ENCODE measurements at places on chromosomes 11 and 22. TPM values are rescaled to one million over a fixed set of nuclear protein-coding genes. Genes with fewer than 3 reads are reported as not detected.

Gene C11orf42
- total RNA-seq: not detected

Gene FLRT1
- total RNA-seq: not detected

Gene CSTF3
- 9.0 TPM for total RNA-seq

Gene YAP1
- 184 TPM for total RNA-seq

Gene AP1B1
- total RNA-seq: 55.7 TPM

Gene POTEH
- total RNA-seq: not detected

Gene OR2AG1
- total RNA-seq: not detected

Gene RTN3
- 162 TPM for total RNA-seq

Gene WBP2NL
- 0.96 TPM for total RNA-seq

GRCh38 chr11:22926341-22926740, 66.1 kb upstream of the CCDC179 start:
- no peaks in the 10 kb centered on the region for H3K4me1 ChIP-seq
- no peak overlapping the region for H3K4me3 ChIP-seq
- DNase-seq: no peak
- H3K27me3 ChIP-seq: no peaks in the 10 kb centered on the region
- H3K36me3 ChIP-seq: no peaks in the 10 kb centered on the region

GRCh38 chr22:48856308-48856615, 971.4 kb downstream of the BRD1 start:
- H3K27ac ChIP-seq: no peak overlapping the region
- H3K4me3 ChIP-seq: no peak overlapping the region
- H3K27me3 ChIP-seq: peaks cover 4% of the 10 kb centered on the region
- DNase-seq: no peak
- no peaks in the 10 kb centered on the region for H3K36me3 ChIP-seq

GRCh38 chr22:44452531-44453420, 45.3 kb downstream of the RTL6 start:
- H3K4me1 ChIP-seq: no peaks in the 10 kb centered on the region
- H3K4me3 ChIP-seq: no peak overlapping the region
- no peak overlapping the region for H3K27ac ChIP-seq
- no peaks in the 10 kb centered on the region for H3K36me3 ChIP-seq

DNA sequence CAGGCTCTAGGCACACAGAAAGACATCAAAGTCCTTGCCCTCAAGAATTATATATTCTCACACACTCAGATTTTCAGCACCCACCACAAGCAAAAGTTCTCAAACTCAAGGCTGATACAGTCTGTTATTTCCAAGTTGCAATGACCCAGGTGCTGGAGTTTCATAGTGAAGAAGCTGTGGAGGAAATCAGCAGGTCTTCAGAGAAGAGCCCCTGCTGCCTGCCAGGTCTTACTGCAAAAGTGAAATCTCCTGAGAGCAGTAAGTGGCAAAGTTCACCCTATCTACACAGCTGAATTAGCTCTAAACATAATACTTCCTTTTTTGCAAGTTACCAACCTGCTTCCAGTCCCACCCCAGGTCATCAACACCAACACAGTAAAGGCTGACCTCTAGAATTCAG, 64.6 kb downstream of the RPL27A start:
- no peaks in the 10 kb centered on the region for H3K36me3 ChIP-seq
- H3K4me3 ChIP-seq: no peak overlapping the region
- no peaks in the 10 kb centered on the region for H3K27me3 ChIP-seq
- no peak overlapping the region for H3K27ac ChIP-seq

DNA sequence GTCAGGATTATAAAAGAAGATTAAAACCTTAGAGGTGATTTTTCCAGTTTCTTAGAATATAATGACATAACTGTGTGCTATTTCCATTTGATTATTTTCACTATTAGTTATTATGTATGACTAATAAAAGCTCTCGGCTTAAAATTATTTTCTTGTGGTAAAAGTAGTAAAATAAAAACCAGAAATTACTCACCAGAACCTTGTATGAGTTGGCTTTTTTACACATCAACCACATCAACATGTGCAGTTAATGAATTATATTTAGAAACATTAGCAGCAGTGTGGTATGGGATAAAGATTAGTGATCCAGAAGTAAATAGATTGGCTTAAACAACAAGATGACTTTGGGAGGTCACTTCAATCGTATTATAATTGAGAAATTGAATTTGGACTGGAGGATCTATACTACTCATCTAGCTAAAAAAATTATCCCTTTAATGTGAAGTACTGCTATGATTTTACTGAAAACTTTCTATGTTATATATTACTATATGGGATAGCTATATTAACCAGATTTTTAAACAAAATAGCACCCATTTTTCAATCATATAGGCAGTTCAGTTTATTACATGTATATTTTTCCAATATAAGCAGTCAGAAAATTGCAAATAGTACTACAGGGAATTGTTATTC, 2.8 kb upstream of the BCO2 start:
- H3K27me3 ChIP-seq: no peaks in the 10 kb centered on the region
- no peaks in the 10 kb centered on the region for H3K36me3 ChIP-seq
- no peak for DNase-seq
- no peak overlapping the region for H3K4me3 ChIP-seq

GRCh38 chr11:70763606-70764005, 365.3 kb downstream of the CTTN start:
- H3K27ac ChIP-seq: no peak overlapping the region
- DNase-seq: no peak
- no peaks in the 10 kb centered on the region for H3K36me3 ChIP-seq
- no peaks in the 10 kb centered on the region for H3K4me1 ChIP-seq

DNA sequence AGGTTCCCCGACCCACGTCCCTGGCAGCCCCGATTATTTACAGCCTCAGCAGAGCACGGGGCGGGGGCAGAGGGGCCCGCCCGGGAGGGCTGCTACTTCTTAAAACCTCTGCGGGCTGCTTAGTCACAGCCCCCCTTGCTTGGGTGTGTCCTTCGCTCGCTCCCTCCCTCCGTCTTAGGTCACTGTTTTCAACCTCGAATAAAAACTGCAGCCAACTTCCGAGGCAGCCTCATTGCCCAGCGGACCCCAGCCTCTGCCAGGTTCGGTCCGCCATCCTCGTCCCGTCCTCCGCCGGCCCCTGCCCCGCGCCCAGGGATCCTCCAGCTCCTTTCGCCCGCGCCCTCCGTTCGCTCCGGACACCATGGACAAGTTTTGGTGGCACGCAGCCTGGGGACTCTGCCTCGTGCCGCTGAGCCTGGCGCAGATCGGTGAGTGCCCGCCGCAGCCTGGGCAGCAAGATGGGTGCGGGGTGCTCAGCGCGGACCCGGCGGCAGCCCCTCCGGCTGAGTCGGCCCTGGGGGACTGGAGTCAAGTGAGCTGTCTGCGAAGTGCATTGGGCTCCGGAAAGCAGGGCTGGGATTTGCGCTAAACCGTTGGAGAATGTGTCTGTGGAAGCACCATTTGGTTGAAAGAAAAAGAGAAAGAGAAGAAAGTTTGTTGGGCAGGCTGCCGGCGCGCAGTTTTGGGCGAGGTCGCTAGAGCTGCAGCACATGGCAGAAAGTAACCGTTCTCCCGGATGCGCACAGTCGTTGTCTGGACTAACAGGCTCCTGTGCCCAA, at the start of gene CD44:
Gene CD44 (plus strand): TSS at position 229 of the 779 bp plus-strand sequence. CDS start 133 bp downstream, at position 362.
- H3K4me3 ChIP-seq: peak within 1 kb of the TSS; percentile 67
- no peaks in the 10 kb centered on the region for H3K36me3 ChIP-seq
- peak; percentile 79 for DNase-seq
- peak within 1 kb of the TSS; percentile 92 for H3K27ac ChIP-seq
- peaks cover 20% of the 10 kb centered on the region for H3K4me1 ChIP-seq

GRCh38 chr11:76783896-76784813, 999 bp downstream of the TSKU start:
- peak overlapping the region; percentile 90 for H3K4me3 ChIP-seq
- H3K27me3 ChIP-seq: no peaks in the 10 kb centered on the region
- peak overlapping the region; percentile 93 for H3K27ac ChIP-seq
- DNase-seq: peak; percentile 50

- peak overlapping the region; percentile 33 for H3K27ac ChIP-seq
- H3K27me3 ChIP-seq: no peaks in the 10 kb centered on the region
- no peaks in the 10 kb centered on the region for H3K4me1 ChIP-seq
- no peak overlapping the region for H3K4me3 ChIP-seq
These were observed 9.4 kb downstream of the PIK3IP1 start for GRCh38 chr22:31282748-31283468.

DNA sequence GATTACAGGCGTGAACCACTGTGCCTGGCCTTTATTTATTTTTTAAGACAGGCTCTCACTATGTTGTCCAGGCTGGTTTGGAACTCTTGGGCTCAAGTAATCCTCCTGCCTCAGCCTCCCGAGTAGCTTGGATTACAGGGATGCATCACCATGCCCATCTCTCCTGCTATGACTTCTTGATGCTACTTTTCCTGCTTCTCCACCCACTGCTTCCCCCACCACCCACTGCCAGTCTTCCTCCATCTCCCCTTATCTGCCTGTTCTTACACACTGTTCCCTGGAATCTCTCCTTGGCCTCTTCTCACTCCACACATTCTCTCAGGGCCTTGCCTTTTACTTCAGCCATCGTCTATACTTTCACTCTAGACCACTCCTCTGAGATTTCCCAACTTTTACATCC, 17.3 kb upstream of the TPP1 start:
- H3K4me1 ChIP-seq: peaks cover 10% of the 10 kb centered on the region
- no peaks in the 10 kb centered on the region for H3K27me3 ChIP-seq
- no peak overlapping the region for H3K4me3 ChIP-seq
- H3K27ac ChIP-seq: no peak overlapping the region

DNA sequence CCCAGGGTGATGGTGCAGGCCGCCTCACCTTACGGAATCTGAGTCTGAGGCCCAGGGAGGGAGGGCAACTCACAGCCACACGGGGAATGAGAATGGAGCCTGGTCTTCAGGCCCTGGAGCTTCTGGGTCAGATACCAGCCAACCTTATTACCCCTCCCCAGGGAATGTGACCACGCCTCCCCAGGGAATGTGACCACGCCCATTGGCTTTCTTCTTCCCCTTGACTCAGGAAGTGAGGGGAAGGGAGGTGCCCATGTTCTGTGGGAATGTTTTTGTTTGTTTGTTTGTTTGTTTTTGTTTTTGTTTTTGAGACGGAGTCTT, 57.5 kb upstream of the RBFOX2 start:
- no peaks in the 10 kb centered on the region for H3K36me3 ChIP-seq
- no peak for DNase-seq
- no peaks in the 10 kb centered on the region for H3K4me1 ChIP-seq

- H3K27ac ChIP-seq: no peak overlapping the region
- no peak for DNase-seq
- H3K36me3 ChIP-seq: peaks cover 6% of the 10 kb centered on the region
- no peaks in the 10 kb centered on the region for H3K4me1 ChIP-seq
These were observed 106.8 kb downstream of the CCDC83 start for GRCh38 chr11:85961930-85962363.

DNA sequence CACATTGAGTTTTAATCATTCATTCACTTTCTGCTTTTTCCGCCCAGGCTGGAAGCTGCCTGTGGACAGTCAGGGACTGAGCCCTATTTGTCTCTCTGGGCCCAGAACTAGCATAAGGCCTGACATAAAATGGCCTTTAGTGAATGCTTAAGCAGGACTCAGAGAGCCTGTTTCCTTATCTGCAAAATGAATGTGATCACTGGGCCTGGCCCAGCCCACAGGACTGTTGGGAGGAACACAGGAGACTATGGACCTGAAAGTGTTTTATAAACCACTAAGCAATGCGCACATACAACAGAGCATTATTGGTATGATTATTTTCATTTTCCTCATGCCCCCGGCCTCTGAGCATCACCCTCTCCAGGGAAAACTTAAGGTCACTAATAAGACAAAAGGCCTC, 3.9 kb upstream of the MYH9 start:
- no peak for DNase-seq
- H3K4me1 ChIP-seq: peaks cover 5% of the 10 kb centered on the region
- H3K27ac ChIP-seq: no peak overlapping the region
- H3K4me3 ChIP-seq: no peak overlapping the region

- no peaks in the 10 kb centered on the region for H3K27me3 ChIP-seq
- no peak overlapping the region for H3K27ac ChIP-seq
- peaks cover 5% of the 10 kb centered on the region for H3K36me3 ChIP-seq
- no peak overlapping the region for H3K4me3 ChIP-seq
- H3K4me1 ChIP-seq: no peaks in the 10 kb centered on the region
- DNase-seq: no peak
These were observed 11.6 kb upstream of the SERPIND1 start for GRCh38 chr22:20762233-20762796.

DNA sequence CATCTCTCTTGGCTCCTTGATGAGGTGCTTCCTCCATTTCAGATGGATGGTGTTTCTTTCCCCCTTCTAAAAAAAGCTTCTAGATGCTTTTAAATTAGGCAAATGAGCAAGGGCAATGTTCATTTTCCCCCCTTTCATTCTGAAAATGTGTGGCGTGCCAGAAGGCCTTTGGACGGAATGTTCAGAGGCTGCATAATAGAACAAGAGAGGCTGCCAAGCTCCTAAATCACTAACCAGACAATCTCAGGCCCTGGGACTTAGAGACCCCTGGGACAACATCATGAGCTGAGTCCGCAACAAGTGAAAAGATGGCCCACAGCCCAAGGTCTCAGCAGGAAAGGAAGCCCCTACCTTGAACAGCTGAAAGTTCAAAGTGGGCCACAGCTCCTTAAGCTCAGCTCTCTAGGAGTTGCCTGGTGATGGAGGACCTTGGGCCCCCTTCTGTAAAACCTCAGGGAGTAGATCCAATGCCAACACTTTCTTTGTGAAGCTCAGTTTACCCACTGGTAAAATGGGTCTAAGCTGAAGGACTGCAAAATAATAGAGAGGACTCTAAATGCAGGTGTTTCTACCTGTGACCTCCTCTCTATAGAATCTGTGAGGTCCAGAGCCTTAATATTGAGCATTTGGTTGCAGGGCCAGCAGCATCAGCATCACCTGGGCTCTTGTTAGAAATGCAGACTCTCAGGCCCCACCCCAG, 144.0 kb downstream of the FBXO7 start:
- H3K4me3 ChIP-seq: no peak overlapping the region
- H3K27me3 ChIP-seq: no peaks in the 10 kb centered on the region
- H3K4me1 ChIP-seq: peaks cover 13% of the 10 kb centered on the region
- DNase-seq: no peak

- no peaks in the 10 kb centered on the region for H3K36me3 ChIP-seq
- no peaks in the 10 kb centered on the region for H3K27me3 ChIP-seq
- no peak overlapping the region for H3K4me3 ChIP-seq
These were observed 578.4 kb upstream of the CCDC90B start for GRCh38 chr11:83864412-83865057.

DNA sequence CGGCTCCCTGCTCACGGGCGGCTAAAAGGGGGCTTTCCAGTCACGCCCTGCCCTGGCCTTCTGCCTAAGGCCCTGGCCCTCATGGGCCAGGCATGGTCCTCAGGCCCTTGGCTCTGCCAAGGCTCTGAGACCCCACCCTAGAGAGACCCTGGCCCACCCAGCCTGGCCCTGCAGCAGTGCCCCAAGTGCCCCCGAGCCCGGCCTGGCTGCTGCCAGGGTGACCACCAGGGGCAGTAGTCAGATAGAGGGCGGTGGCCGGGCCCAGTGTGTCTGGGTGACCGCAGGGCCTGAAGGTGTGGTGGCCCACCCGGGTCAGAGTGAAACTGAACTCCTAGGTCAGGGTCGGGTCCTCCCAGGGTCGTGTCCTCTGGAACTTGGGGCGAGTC, 29.4 kb upstream of the CCDC188 start:
- H3K4me1 ChIP-seq: no peaks in the 10 kb centered on the region
- H3K36me3 ChIP-seq: no peaks in the 10 kb centered on the region
- DNase-seq: no peak
- no peak overlapping the region for H3K4me3 ChIP-seq

GRCh38 chr11:112343368-112344039, 82.8 kb upstream of the PLET1 start:
- H3K4me1 ChIP-seq: no peaks in the 10 kb centered on the region
- no peak for DNase-seq
- no peaks in the 10 kb centered on the region for H3K27me3 ChIP-seq
- no peaks in the 10 kb centered on the region for H3K36me3 ChIP-seq
- H3K4me3 ChIP-seq: no peak overlapping the region
- H3K27ac ChIP-seq: no peak overlapping the region

Measured in breast epithelium (tissue), 4 donors.